Naive thymus-derived CD8-positive, alpha-beta T cell (primary cell): ENCODE measurements at places on chromosomes 4 and X.

- DNase-seq, result no peak
These were observed 46.1 kb upstream of the CITED1 start for GRCh38 chrX:72351606-72352334.

DNA sequence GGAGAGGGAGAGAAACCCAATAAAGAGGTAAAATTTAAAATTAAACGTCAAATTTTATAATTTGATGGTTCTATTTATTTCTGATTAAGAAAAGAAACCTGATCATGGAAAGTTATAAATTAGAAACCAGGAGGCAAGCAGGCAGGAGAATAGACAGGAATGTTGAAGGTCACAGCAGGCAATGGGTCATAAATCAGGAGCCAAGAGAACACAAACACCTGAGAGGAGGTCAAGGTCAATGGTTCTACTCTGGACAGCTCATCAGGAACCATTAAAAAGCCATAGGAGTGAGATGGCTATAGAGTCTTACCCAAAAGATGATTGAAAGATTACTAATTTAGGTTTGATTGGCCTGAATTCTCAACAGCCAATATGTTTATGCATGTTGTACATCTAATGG lies 126.9 kb upstream of the HCCS start:
- DNase-seq, result no peak

DNA sequence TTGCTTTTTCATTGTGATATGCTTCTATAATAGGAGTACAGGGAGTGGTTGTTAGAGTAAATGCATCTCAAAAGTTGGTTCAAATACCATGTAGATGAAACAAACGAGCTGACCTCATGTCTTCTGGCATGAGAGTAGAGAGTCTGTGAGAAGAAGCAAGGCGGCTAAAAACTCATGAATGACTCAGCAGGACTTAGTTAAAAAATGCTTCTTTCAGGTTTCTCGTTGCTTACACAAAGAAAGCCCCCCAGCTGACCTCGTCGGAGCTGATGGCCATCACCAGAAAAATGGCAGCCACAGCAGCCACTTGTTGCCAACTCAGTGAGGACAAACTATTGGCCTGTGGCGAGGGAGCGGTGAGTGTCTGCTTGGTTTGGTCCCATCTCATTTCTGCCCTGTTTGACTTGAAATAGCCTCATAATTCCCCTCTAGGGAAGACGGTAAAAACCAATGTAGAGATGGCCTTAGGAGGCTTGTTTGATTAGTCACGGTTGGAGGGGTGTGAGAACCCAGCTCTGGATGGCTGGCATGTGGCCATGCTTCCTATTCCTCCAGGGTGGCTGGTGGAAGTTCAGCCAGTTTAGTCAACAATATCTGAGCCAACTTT lies 14.5 kb downstream of the AFP start:
- no peak for DNase-seq

- no peak for DNase-seq
These were observed 7.6 kb downstream of the ENPEP start for GRCh38 chr4:110483516-110483915.

GRCh38 chr4:33924811-33925210 lies 2319.5 kb downstream of the ARAP2 start:
- DNase-seq, result no peak

GRCh38 chrX:30812326-30812725 lies 76.7 kb downstream of the TAB3 start:
- DNase-seq, result no peak

DNA sequence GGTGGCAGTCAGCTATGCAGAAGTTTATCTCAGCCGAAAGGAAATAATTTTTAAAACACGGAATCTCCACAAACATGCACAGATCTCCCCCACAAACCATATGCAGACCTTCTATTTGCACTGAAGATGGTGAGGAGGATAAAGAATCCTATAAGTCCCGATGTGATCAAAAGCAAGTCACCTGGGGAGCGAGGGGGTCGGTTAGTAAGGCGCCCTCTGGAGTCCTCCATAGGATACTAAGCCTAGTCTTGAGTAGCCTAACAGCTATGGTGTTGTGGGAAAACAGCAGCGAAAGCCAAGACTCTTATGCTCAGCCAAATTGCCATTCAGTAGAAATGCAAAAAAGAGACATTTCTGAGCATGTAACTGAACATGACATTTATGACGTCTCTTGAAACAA lies 210.9 kb downstream of the FRMPD4 start:
- DNase-seq, result no peak

DNA sequence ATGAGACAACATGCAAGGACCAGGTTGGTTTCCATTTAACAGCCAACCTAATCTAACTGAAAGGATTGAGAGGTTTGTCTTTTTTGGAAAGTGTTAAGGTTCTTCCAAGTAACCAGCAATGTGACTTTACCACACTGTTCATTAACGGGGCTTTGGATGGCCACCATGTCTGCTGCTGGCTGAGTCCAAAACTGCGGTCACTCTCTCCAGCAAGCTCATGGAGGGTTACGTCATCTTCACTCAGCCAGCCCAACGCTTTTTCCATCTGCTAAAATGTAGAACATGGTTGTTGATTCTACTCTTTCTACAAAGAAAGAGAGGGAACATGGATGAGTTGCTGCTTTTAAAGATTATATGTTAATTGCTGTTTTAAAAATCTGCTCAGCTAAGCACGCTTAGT lies 11.0 kb downstream of the PKD2 start:
- no peak for DNase-seq

GRCh38 chrX:26889574-26889973 lies 573.6 kb downstream of the PPP4R3C start:
- DNase-seq, result no peak
